CD4-positive, alpha-beta T cell treated with Interleukin-2 at 100 ng/mL for 4 hours (primary cell): ENCODE measurements at places on chromosomes 2 and 18.

GRCh38 chr2:29270701-29271121 is 155.5 kb downstream of the CLIP4 start:
- DNase-seq, result no peak

- DNase-seq, result no peak
Measured at GRCh38 chr2:147456779-147457178, 388.1 kb upstream of the ACVR2A start.

GRCh38 chr18:10153924-10154752 is 240.3 kb downstream of the VAPA start:
- no peak for DNase-seq

GRCh38 chr18:58058720-58059119 is 14.7 kb downstream of the NEDD4L start:
- no peak for DNase-seq

GRCh38 chr18:58228762-58229161 is 184.7 kb downstream of the NEDD4L start:
- no peak for DNase-seq

- DNase-seq, result no peak
Measured at GRCh38 chr2:187051350-187051749, 202.4 kb upstream of the ZSWIM2 start.

DNA sequence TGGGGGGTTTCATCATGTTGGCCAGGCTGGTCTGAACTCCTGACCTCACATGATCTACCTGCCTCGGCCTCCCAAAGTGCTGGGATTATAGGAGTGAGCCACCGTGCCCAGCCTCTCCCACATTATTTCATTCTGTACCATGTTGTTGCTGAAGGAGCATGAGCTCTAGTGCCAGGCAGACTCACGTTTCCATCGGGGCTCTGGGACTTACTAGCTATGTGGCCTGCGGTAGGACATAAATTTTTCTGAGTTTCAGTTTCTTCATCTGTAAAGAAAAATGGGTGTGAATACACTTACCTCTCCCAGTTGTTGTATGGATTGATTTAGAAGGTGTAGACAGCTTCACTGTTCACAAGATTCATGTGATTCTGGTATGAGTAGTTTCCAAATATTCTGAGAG is 30.8 kb upstream of the CCL20 start:
- no peak for DNase-seq

- no peak for DNase-seq
Measured at GRCh38 chr18:52190195-52190594, 149.8 kb upstream of the DCC start.

- no peak for DNase-seq
Measured at GRCh38 chr2:237281836-237282306, 132.1 kb downstream of the COL6A3 start.

GRCh38 chr2:110823165-110823564 is 90.8 kb downstream of the ACOXL start:
- DNase-seq, result no peak

DNA sequence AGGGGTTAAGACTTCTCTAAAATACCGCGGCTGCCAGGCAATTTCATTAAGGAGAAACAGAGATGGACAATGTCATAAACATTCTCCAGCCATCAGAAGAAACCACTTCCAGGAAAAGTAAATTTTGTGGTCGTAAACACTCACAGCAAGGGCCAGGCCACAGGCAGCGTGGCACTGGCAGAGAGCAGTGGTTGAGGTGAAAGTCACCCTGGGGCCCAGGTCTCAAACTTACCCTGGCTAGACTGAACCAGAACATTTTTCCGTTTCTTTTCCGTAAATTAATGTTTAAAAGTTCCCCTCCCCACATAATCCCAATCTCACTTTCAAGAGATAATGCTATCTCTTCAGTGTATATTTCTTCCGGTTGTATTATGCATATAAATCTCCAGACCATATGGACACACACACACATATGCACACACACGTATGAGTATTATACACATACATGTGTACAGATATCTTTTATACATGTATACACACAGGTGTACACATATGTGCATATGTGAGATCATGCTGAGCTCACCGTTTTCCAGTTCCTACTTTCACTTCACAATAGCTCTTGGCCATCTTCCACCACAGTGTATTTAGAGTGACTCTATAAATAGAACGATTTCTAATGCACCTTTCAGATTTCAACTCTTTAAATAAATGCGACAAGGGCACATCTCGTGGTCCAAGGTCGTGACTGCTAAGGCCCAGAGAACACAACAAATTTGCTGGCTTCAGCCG is 90.1 kb downstream of the MALT1 start:
- DNase-seq, result no peak

GRCh38 chr2:38517284-38517683 is 85.4 kb downstream of the HNRNPLL start:
- DNase-seq, result no peak

DNA sequence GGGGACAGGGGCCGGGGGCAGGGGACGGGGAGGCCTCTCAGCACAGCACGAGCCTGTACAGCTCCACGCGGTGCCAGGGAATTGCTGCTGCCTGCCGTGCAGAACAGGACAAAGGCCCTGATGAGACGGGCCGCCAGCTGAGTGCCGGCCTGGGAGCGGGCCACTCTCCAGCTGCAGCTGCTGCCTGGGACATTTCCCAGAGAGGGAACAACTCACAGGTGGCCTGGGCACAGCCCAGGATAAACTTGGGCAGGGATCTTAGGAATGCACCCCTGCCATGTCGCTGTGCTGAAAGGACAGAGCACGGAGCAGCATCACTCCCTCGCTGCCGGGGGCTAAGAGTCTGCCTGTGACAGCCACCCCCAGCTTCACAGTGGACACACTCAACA is 38.8 kb downstream of the CENPO start:
- no peak for DNase-seq

GRCh38 chr18:58175786-58176176 is 131.8 kb downstream of the NEDD4L start:
- no peak for DNase-seq

DNA sequence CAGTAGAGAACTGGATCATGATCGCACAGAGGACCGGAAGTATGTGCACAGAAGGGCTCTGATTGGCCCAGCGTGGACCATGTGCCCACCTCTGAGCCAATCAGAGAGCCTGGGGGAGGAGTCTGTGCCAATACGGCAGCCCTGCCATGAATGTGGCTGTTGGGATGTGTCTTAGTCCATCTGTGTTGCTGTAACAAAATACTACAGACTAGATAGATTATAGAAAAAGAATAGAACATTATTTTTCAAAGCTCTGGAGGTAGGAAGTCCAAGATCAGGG is 132.0 kb downstream of the NDUFA10 start:
- DNase-seq, result no peak

GRCh38 chr2:88180605-88181240 is 10.6 kb downstream of the THNSL2 start:
- no peak for DNase-seq

DNA sequence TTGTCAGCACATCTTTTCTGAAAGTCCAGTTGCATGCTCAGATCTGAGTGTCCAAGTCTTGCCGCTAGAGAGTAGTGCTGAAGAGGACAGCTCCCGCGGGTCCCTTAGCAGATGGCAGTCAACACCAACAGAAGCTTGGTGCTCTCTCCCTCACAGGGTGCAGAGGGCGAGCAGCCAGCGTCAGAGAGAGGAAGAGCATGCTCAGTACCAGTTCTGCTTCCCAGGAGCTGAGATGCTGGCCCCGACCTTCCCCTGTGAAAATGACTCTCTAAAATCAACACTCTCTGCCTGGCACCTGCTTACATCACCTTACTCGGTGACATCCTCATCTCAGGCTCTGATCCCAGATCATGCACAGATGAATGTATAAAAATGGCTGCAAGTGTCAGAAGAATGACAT is 86.0 kb upstream of the TWIST2 start:
- DNase-seq, result no peak

- DNase-seq, result no peak
Measured at GRCh38 chr2:15265889-15266288, 295.2 kb downstream of the NBAS start.

GRCh38 chr2:186302263-186302662 is 183.8 kb upstream of the ZC3H15 start:
- DNase-seq, result no peak

- DNase-seq, result no peak
Measured at GRCh38 chr2:69762025-69762424, 20.1 kb downstream of the ANXA4 start.

GRCh38 chr2:19504400-19505198 is 146.2 kb upstream of the OSR1 start:
- DNase-seq, result no peak
